ENCODE measurements at places on chromosomes 4 and X. TPM values are rescaled to one million over a fixed set of nuclear protein-coding genes. Genes with fewer than 3 reads are reported as not detected.

CLDN22 gene
- total RNA-seq: not detected

DNA sequence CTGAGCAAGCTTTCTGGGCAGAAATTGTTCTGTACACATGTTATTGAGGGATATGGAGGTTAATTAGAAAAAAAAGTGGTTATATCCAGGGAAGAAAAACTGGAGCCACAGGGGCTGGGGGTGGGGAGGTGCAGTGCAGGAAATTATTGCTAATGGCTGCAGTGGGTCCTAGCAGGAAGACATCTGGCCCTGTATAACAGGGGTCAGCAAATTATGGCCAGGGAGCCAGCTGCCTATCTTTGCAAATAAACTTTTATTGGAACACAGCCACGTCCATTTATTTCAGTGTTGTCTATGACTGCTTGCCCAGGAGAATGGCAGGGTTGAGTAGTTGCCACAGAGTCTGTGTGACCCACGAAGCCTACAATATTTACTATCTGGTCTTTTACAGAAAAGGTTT is 23.4 kb upstream of the PRPS2 start:
- DNase-seq: no peak
- no peaks in the 10 kb centered on the region for H3K36me3 ChIP-seq
- H3K27me3 ChIP-seq: no peaks in the 10 kb centered on the region
- H3K4me3 ChIP-seq: no peak overlapping the region
- H3K4me1 ChIP-seq: no peaks in the 10 kb centered on the region

DNA sequence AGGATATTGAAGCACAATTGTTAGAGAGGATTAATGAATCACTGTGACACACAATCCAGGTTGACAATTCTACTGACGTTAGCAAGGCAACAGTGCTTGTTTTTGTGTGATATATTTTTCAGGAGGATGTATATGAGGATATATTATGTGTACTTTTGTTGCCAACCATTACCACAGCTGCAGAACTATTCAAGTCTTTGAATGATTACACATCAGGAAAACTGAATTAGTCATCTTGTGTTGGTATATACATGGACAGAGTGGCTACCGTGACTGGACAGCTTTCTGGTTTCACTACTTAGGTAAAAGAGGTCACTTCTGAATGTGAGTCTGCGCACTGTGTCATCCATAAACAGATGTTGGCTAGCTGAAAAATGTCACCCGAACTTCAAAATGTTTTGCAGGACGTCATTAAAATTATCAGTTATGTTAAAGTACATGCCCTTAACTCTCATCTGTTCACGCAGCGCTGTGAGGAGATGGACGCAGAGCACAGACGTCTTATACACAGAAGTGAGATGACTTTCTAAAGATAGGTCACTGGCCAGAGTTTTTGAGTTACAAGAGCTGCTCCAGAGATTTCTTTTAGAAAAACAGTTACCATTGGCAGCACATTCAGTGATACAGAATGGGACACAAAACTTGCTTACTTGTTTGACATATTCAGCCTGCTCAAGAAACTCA is 69.0 kb downstream of the MRPL1 start:
- H3K36me3 ChIP-seq: no peaks in the 10 kb centered on the region
- no peak overlapping the region for H3K27ac ChIP-seq
- H3K27me3 ChIP-seq: no peaks in the 10 kb centered on the region
- H3K4me1 ChIP-seq: no peaks in the 10 kb centered on the region

DIPK2B gene
- not detected for total RNA-seq

DNA sequence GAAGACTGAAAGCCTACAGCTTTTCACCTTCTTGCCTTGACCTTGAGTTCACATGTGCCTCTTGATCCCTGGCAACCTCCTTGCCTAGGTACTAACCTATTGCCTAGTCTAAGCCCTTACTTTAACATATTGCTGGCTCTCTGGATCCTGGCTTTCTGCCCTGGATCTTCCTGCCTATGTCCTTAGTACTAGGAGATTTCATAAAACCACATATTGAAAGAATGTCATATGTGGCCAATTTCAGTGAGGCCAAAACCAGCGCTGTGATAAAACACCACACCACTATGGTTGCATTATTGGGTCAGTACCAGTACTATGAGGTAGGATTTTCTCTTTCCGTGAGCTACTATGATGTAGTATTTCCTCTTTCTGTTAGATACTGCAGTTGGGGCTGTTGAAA is 80.4 kb downstream of the CT47B1 start:
- H3K27ac ChIP-seq: no peak overlapping the region
- no peak for DNase-seq
- H3K36me3 ChIP-seq: no peaks in the 10 kb centered on the region

DRD5 gene
- not detected for total RNA-seq

- no peaks in the 10 kb centered on the region for H3K27me3 ChIP-seq
- H3K4me3 ChIP-seq: no peak overlapping the region
- no peaks in the 10 kb centered on the region for H3K36me3 ChIP-seq
- DNase-seq: no peak
- H3K4me1 ChIP-seq: no peaks in the 10 kb centered on the region
Measured at GRCh38 chrX:87941841-87942240, 424.2 kb downstream of the KLHL4 start.

GRCh38 chr4:56860781-56861180 is 39.3 kb upstream of the SPINK2 start:
- no peaks in the 10 kb centered on the region for H3K4me1 ChIP-seq
- no peaks in the 10 kb centered on the region for H3K27me3 ChIP-seq
- no peak for DNase-seq
- H3K4me3 ChIP-seq: no peak overlapping the region

ABLIM2 gene
- not detected for total RNA-seq
